ENCODE measurements at places on chromosomes 12 and 14.

DNA sequence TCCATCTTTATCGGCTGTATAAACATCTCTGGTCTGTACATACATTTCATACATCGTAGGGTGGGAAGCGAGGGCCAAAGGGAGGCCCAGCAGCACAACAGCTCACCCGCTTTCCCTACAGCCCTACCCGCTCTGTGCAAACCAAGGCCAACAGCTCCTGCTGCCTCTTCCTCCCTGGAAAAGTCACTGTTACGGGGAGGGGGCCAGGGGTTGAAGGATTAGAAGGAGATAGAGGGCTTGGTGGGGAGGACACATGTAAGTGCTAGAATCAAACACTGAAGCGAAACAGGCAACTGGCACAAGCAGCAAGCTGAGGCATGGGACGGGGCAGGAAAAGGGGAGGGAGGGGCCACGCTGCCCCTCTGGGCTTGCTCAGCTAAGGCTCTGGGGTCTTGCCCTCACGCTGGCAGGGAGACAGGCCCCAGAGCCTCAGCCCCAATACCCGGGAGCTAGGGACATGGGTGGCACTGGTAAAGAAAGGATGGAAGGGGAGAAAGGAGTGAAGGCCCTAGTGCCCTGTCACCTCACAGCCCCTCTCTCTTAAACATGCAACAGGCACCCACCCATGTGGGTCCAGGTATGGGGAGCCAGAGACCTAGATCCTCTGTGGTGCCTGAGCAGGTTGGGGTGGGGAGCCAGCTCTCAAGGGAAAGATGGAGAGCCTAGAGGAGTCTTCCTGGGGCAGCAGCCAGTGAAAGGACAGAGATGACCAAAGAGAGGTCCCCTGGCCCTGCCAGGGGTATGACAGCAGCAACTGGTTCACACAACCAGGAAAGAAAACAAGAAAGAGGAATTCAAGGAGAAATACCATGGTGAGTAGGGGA is 14.4 kb downstream of the SPRYD3 start:
- no peak for DNase-seq

- no peak for DNase-seq
Observed at GRCh38 chr14:92556255-92556741, 42.7 kb downstream of the RIN3 start.

GRCh38 chr12:88063375-88063774 is 34.2 kb upstream of the C12orf50 start:
- no peak for DNase-seq

- no peak for DNase-seq
Observed at GRCh38 chr12:2173971-2174370, 121.2 kb downstream of the CACNA1C start.

GRCh38 chr12:105214670-105215375 is 21.2 kb downstream of the APPL2 start:
- DNase-seq = no peak

DNA sequence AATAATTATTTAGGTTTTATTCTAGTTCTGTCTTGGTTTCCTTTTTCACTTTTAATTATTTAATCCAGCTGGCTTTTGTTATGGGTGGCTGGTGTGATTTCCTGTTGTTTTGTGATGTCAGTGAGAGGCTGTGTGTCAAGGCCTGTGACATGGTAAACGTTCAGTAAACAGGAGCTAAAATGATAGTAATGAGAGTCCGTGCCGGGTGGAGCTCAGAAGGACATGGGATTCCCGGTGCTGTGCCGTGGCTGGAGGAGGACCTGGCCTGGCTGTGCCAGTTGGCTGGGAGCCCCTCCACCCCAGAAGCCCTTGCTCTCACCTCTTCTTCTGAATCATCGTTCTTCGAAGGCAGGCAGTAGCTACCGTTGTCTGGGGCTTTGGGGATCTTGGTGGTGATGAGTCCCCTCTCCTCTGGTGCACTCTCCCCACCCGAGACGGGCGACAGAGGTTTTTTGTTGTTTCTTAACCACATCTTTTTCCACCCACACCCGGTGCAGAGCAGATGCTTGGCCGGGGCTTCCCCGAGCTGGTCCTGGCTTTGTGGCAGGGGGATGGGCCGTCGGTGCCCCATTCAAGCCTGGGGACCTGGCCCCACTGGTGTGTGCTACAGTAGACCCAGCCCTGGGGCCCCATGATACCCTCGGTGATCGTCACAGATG is 29.1 kb downstream of the SH2B3 start:
- no peak for DNase-seq

- no peak for DNase-seq
Observed at GRCh38 chr14:93789228-93790130, 1.2 kb upstream of the PRIMA1 start.

GRCh38 chr12:124992874-124993625 is 395 bp upstream of the BRI3BP start:
- DNase-seq = no peak

DNA sequence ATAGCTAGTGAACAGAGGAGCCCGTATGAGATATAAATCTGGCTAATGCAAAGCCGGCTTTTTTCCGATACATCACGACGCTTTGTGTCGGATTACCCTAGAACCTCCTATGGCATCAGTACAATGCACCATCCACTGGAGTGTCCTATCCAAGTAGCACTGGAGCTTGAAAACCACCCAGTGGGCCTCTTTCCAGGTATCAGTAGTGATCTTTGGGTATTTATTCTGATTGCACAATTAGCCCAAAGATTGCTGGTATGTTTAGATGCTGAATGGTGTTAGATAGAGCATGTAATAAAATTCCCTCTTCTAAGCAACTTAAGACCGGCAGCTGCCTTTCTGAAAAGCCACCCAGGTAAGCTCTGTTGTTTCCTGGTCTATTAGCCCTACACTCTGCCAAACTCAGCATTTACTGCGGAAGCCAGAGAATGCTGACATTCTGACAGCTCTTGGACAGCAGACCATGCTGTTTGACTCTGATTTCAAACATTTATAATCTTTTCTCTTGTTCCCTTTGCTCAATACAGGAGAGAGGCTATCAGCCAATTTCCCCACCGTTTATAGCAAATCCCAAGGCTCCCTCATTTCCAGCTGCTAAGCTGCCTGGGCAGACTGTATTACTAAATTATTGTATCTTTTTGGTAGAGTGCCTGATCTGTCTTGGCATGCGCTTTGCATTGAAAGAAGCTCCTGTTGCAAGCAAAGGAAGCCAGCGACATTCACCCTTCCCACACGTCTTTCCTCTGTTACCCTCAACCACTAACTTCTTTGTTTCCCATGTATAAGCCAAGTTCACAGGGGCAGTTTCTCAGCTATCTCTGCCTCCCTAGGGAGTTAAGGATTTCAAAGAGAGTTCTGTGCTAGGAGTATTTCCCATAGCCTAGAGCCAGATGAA is 388.3 kb upstream of the GARIN6 start:
- no peak for DNase-seq

DNA sequence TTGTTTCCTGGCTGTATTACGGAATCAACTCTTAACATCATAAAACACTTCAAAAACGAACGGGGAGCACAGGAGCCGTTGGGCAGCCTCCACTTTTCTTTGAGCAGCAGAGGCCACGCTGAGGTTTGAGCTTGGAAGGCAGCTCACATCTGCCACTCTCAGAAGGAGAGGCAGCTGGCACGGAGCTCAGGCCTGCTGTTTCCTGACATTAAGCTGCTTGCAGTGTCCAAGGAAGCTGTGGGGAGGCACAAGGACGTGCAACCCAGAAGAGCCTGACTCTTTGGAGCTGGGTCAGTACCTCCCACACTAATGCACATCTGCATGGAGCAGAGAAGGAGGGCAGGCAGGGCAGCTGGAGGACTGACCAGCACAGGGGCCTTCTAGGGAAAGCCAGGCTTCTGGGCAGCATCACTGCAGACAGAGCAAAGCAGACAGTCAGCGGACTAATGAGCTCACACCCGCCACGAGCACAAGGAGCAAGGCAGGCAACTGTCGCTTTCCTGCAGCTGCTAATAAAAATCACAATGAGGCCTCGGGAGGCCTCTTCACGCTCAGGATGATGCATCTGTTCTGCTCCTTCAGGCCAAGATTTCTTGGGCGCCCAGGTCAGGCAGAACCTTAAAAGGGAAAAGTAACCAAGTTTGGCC is 211.1 kb downstream of the GLT1D1 start:
- DNase-seq = no peak

- no peak for DNase-seq
Observed at GRCh38 chr12:124507188-124508109, 60.0 kb downstream of the NCOR2 start.

DNA sequence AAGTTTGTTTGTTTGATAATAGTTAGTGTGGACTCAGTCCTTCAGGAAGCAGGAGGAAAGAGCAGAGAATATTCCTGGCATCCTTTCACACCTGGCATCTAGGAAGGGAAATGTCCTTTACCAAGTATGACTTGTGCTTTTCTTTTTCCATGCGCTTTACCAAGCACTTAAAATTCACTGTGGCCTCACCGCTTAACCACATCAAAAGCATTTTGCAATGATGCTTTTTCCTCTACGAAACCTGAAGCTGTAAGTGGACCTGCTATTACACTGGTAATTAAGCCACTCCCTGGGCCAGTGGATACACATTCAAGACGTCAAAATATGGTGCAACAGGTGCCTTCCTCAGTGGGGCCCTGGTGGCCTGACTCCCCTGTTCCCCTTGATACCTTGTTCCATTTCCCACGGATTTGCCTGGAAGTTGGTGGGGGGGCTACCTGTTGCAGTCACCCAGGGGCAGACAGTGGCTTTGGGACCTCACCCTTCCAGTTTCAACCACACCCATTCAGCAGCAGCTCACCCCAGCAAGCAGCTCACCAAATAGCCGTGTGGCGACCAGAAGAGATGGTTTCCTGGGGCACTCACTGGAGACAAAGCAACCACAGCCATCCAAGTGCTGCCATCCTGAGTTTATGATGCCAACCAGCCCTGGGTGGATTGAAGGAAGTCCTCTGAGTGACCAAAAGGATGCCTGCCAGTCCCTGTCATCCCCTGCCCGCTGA is 14.2 kb upstream of the FZD10 start:
- DNase-seq = no peak

DNA sequence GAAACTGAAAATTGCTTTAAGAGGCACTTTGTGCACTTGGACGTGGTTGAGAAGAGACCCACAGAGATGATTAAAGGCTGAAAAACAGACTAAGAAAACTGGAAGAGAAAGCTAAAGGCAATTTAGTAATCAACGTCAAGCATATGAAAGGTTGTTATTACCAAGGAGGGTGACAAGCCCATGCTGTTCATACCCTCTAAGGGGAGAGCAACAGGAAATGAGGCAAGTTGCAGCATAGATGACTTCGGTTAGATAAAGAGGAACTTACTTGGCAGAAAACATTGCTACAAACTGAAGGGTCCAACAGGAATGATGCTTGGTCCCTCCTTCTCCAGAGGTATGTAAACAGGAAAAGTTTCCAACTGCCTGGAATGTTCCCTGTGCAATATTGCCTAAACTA is 107.8 kb downstream of the DUSP6 start:
- DNase-seq = no peak

- no peak for DNase-seq
Observed at GRCh38 chr12:47356129-47356700, 276.5 kb upstream of the AMIGO2 start.

- DNase-seq = no peak
Observed at GRCh38 chr12:112892856-112893255, 13.9 kb upstream of the OAS1 start.

DNA sequence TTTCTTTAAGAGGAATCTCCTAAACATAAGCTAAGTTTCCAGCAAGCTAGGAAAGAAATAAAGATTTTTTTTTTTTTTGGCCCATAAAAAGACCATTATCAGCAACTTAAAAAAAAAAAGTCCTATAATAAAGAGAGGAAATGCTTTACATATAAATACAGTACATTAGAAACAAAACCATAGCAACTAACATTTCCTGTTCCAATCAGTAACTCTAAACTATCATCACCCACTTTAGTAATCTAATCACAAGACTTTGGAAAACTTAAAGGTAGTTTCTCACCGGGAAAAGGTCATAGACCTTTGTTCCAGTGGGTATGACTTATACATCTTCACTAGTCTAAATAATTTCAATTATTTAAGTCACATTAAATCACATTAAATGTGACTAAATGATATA is 11.1 kb downstream of the SPTSSA start:
- DNase-seq = no peak

DNA sequence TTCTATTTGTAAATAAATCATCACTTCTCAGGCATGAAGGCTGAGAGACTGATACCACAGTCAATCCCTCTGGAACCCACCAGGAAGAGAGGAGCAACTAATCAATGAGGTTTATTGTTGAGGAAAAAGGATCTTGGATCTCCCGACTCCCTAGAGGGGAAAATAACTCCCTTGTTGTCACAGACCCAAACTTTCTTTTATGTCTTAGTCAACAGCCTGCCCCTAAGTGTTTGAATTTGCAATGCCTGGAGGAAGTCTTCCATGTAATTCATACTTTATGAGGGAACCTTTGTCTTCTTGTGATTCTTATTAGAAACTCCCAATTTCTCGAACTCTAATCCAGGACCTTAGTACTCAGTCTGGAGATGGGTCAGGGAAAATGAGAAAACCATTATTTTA is 805.8 kb downstream of the DIO2 start:
- no peak for DNase-seq

DNA sequence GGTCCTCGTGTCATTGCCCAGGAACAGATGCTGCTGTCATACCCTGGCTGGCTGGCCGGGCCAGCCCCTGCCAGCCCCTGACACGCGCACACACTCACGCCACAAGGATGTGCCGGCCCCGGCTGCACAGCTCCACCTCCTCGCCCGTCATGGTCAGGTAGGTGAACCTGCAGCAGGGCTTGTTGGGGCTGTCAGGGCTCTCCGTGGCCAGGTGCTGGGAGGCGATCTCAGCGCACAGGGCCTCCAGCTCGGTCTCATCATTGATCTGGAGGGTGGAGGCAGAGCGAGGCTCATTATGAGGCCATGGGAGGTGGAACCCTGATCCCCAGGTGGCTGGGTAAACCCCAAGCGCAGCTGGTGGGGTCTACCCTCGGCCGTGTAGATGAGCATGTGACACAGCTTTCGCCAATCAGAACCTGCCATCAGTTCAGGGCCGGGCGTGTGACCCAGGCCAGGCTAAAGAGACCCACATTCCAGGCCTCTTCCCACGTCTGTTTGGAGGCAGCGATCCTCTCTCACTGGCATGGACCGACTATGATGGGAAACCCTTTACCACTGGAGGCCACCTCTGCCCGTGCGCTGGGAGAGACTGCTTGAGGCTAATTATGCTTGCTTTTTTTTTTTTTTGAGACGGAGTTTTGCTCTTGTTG is 38.8 kb downstream of the TRAFD1 start:
- DNase-seq = no peak

GRCh38 chr12:24488091-24488596 is 460.8 kb downstream of the BCAT1 start:
- no peak for DNase-seq

- no peak for DNase-seq
Observed at GRCh38 chr14:103735815-103736545, 20.4 kb downstream of the ZFYVE21 start.

DNA sequence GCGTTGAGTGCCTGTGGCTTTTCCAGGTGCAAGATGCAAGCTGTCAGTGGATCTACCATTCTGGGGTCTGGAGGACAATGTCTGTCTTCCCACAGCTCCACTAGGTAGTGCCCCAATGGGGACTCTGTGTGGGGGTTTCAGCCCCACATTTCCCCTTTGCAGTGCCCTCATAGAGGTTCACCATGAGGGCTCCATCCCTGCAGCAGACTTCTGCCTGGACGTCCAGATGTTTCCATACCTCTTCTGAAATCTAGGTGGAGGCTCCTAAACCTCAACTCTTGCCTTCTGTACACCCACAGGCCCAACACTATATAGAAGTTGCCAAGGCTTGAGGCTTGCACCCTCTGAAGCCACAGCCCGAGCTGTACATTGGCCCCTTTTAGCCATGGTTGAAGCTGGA is 52.9 kb downstream of the PRKCH start:
- no peak for DNase-seq

GRCh38 chr12:84862186-84862585 is 50.4 kb downstream of the SLC6A15 start:
- DNase-seq = no peak
